ENCODE measurements at places on chromosomes 12 and 14.
A peak's percentile ranks its signal among the peaks of the same experiment; 100 is the strongest.

- DNase-seq: no peak
Observed at GRCh38 chr12:42076976-42077375, 67.7 kb downstream of the GXYLT1 start.

GRCh38 chr14:92252323-92252722 lies 70.6 kb upstream of the SLC24A4 start:
- DNase-seq: no peak

GRCh38 chr14:81206115-81206514 lies 14.6 kb downstream of the GTF2A1 start:
- no peak for DNase-seq

DNA sequence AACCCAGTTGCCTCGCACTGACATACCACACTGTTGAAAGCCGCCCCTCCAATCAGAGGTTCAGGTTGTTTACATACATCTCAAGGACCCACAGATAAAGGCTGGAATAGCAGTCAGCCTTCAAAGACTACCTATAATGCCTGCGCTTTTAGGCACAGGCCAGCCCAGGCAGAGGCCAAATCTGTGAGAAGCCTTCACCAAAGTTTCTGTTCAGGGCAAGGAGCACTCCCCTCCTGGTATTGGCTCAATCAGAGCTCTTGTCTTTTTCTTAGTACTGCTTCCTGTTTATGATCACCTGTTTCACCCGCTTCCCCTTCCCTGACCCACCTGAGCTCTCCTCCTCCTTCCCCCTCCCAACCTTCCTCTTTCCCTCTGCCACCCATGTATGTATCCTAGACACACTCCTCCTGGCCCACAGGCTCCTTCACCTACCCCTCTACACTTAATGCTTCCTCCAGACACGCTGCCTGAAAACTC lies 34.8 kb downstream of the DUSP16 start:
- no peak for DNase-seq

GRCh38 chr12:57865084-57865751 lies 18.7 kb upstream of the CTDSP2 start:
- peak; percentile 58 for DNase-seq

DNA sequence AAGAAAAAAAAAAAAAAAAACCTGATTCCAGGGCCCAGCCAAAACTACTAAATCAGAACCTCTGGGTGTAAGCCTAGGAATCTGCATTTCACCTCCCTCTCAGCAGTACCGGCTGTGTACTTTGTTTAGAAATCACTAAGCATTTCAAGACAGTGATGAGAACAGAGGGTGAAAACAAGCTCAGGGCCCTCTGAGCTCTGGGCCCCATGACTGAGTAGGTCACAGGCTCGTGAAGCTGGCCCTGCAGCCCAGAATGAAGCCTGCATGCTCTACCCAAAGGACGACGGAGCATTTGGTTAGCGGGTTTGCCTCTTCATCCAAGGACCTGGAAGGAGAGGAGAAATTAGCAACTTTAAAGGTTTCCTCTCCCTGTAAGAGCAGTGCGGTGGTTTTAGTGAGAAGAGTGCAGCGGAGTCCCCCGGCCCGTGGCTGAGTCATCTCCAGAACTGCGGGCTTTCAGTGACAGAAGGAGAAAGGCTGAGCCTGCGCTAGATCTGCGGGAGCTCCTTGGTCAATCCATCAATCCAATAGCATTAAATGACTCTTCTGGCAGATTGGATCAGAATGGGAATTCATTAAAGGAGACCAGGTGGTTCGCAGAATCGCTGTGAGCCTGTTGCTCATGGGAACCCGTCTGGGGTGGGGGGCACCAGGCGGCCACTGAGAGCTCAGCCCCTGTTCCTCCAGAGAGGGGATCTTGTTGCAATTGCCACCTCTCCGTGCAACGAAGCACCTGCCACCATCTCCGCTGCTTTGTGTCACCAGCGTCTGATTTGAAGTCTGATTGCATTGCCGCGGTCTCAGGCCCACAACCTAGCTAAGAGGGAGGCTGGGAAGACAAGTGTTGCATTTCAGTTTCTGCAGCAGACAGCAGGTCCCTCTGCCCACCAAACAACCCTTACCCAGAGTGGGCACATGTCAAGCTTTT lies 7.3 kb downstream of the IL31 start:
- no peak for DNase-seq

DNA sequence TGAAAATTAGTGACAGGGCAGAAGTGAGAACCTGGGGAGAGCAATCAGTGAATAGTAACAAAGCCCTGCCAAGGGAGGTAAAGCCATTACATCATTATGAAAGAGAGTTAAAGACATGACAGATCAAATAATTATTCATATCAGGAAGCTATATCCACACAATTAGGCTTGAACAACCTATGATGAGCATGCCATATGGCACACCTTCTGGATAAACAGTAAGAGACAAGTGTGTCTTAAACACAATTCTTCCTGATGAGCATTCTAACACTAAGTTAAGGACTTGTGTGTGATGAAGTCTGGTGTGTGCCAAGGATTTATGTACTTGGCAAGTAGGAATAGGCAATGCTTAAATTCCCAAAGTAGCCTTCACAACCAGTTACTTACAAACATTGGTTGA lies 76.1 kb downstream of the GALNT4 start:
- DNase-seq: no peak

DNA sequence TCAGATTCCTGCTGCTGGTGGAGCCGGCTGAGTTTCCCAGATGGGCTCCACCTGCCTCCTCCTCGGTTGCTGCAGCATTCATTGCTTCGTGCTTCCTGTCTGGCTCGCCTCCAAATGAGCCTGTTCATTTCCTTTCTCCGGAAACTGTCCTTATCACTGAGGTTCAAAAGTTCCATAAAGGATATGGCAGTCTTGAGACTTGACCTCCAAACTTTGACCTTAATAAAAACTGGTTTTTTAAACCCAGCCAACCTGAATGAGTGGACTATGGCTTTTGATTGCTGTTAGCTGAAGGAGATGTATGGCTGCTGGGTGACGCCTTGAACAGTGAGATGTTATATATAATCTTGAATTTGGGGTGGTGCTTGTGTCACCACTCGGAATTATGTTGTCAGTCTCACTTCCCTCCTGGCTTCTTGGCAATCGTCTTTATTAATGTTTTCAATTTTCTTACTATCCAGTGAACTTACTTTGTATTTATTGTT lies 62.7 kb downstream of the RASSF3 start:
- peak; percentile 97 for DNase-seq

DNA sequence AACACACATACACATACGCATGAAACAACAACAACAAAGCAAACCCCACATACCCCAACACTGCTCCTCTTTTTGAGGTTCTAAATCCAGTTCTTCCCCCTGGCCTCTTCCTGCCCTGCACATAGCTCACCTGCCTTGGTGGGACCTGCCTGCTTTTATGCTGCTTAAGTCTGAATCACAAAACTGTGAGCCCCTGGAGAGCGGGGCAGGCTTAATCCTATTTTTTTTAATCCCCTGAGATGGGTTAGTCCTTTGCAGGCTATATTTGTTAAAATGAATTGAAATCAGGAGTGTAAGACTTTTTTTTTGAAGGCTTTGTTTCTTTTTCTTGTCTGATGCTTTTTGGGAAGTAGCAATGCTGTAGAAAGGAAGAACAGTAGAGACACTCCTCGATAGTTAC lies 84.6 kb upstream of the MAX start:
- DNase-seq: no peak

GRCh38 chr12:115222220-115222619 lies 538.2 kb upstream of the TBX3 start:
- no peak for DNase-seq

DNA sequence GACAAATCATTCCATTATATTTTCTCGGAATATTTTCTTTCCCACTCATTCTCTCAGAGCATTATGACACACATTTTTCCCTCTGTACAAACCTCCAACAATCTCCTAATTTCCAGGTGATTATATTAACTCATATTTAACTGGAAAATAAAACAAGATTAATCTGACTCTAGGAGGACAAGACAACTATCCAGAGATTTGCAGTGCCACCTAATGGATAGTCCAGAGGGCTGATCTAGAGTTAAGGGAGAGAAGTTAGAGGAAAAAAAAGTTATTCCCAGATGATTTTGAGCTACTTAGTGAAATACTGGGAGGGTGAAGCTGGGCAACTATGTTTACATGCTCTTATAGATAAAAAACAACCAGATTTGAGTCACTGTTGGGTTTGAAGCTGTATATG lies 161.7 kb downstream of the ALX1 start:
- peak; percentile 27 for DNase-seq

DNA sequence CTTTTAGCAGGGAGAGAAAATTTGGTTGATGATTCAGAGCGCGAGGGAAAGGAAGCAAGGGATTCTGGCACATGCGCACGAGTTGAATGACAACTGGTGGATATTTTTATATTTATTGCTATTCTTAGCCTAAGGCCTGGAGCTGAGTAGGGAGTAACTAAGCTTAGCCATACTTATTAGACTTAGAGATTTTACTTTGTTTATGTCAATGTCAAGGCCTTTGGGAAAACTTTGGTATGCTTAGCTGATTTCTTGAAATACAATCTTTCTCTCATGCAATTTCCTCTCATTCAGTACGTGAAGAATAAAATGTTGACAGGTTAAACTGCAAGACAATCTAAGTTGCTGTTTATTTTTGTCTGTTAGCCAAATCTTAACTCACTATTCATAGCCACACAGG lies 101.1 kb downstream of the CRADD start:
- DNase-seq: no peak

DNA sequence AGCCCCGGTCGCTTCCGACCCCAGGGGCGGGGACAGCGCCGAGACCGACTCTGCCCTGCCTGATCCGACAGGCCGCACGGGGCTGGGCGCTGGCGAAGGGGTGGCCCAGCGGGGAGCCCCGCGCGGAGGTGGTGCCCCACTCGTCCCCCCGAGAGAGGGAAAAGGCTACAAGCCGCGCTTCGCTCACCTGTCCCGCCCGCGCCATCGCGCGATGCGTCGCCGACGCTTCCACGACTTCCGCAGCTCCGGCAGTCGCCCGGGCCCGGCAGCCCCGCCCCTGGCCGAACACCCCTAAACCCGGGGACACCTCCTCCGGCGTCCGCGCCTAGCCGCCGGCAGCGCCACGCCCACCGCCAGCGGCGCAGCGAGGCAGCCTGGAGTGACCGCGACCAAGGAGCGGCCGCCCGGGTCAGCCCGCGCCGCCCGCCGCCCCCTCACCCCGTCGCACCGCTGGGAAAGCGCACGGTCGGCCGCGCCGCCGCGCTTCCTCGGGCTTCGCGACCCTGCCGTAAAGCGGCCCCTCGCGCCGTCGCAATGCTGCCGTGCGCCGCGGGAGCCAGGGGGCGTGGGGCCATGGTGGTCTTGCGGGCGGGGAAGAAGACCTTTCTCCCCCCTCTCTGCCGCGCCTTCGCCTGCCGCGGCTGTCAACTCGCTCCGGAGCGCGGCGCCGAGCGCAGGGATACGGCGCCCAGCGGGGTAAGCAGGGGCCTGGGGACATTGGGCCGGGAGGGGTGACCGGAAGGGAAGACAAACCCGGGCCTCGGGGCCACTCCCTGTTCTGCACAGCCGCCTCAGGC lies at the start of the genes BAG5 and COA8:
Gene BAG5, minus strand, starts transcription at position 229 of the 797 bp plus-strand sequence. CDS start 1,493 bp downstream, outside the sequence.
Gene COA8, plus strand, starts transcription at position 532 of the 797 bp plus-strand sequence. Its CDS starts 42 bp downstream, at position 574.
- peak; percentile 76 for DNase-seq

DNA sequence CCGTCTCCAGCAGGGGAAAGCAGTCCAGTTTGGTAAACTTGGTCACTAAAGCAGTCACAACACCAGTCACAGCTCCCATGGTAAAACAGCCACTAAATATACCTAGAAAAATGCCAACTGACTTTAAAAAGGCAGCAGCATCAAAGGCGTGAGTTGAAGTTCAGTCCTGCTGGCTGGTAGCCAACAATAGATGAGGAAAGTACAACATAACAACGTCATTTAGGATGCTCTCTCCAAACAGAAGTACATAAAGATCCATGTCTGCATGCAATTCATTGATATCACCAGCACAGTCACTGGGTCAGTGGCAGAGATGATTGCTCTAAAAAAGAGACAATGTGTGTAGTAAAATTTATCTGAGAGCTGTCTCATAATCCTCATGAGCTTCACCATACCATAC lies 59.3 kb upstream of the TMPO start:
- DNase-seq: no peak

- DNase-seq: no peak
Observed at GRCh38 chr12:117567644-117568216, 206.3 kb upstream of the NOS1 start.

- DNase-seq: no peak
Observed at GRCh38 chr14:39617537-39617936, 185.3 kb upstream of the FBXO33 start.

- DNase-seq: no peak
Observed at GRCh38 chr12:31205054-31205453, 120.9 kb downstream of the SINHCAF start.

DNA sequence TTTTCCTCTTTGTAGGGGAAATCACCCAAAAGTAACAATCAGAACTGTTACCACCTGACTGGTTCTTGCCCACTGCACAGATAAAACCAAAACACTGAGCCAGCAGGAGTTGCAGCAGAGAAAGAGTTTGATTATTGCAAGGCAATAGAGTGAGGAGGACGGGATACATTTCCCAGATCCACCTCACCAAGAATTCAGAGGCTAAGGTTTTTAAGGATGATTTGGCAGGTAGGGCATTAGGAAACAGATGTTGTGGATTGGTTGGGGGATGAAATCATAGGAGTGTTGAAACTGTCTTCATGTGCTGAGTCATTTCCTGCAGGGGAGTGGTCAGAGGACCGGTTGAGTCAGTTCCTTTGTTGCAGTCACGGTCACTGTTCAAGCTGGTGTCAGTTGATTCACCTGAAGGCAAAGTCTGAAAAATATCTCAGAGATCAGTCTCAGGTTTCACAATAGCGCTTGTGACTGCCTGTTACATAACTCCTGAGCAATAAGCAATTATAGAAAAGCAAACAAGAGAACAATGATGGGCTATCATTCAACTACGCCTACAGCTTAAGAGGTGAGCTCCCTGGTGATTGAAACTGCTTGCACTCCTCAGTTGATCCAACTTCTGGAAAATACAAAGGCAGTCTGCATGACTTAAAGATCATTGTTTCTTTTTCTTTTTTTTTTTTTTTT lies 20.3 kb upstream of the AMN1 start:
- peak; percentile 98 for DNase-seq

DNA sequence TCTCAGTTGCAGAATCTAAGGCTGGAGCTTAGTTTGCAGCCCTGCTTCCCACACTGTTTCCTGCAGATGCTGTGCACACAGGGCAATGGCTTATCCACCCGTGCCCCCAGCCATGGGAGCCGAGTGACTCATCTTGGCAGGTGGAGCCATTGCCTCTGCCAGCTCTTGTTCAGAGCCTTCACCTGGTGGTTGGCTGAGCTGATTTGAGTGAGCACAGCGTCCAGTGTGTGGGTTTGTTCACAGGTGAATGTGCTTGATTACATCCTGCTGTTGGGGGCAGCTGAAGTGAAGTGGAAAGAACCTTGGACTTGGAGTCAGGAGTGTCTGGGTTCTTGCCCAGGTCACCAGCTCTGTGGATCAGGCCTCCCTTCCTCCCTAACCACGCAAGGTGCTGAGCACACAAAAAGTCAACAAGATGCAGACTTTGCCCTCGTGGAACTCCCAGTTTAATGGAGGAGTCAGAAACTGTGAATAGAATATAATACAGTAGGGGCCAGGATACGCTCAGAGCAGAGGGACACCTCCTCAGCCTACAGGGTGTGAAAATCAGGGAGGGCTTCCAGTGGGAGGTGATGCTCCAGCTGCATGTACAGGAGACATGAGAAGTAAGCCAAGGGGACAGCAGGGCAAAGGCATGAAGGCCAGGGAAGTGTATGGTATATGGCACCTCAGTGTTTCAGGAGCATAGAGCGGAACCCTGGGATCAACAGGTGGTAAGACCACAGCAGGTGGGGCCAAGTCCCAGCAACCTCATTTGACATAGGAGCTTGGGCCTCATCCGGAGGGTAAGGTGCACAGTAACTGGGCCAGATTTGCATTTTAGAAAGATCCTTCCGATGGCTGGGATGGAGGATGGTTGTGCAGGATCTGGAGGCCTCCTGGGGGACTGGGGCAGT lies 22.8 kb downstream of the JDP2 start:
- DNase-seq: peak; percentile 48

- no peak for DNase-seq
Observed at GRCh38 chr14:104747876-104748275, 5.1 kb upstream of the SIVA1 start.

Data from HT-29 (cell line).